Right atrium auricular region (tissue), 2 donors: ENCODE measurements at places on chromosomes 7 and 10. TPM values are rescaled to one million over a fixed set of nuclear protein-coding genes. Genes with fewer than 3 reads are reported as not detected.

- no peaks in the 10 kb centered on the region for H3K36me3 ChIP-seq
- no peaks in the 10 kb centered on the region for H3K4me1 ChIP-seq
- no peak for DNase-seq
- no peak overlapping the region for H3K4me3 ChIP-seq
Measured at GRCh38 chr10:17185873-17186272, 15.6 kb downstream of the TRDMT1 start.

DNA sequence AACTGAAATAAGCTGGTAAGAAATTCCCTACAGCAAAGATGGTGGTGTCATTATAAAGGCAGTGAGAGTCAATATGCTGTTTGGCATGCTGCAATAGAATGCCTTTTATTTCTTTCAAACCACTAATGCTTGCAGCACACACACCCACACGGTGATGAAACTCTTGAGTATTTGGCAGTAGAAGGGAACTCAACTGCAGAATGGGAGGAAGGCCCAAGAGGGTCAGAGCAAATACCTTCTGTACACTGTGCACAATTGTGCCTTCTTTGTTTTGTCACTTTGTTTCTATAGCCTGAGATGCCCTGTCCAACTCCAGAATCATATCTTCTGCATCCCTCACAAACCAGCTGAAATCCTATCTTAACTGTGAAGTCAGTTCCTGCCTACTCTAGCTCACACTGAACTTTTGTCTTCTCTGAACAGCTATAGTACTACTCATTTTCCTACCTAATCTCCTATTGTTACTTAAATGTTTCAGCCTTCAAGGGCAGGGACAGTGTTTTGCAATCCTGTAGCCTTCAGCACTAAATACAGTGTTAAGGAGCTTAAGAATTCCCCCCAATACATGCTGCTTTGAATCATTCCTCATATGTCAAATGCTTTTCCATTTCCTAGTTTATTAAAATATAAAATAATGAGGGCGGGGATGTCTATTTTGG, 22.2 kb downstream of the MMS19 start:
- no peak overlapping the region for H3K4me3 ChIP-seq
- no peak overlapping the region for H3K27ac ChIP-seq
- H3K27me3 ChIP-seq: no peaks in the 10 kb centered on the region
- peak; percentile 16 for DNase-seq

OPN4 gene
- total RNA-seq: 0.19 TPM

GPNMB gene
- 74.4 TPM for total RNA-seq

DNA sequence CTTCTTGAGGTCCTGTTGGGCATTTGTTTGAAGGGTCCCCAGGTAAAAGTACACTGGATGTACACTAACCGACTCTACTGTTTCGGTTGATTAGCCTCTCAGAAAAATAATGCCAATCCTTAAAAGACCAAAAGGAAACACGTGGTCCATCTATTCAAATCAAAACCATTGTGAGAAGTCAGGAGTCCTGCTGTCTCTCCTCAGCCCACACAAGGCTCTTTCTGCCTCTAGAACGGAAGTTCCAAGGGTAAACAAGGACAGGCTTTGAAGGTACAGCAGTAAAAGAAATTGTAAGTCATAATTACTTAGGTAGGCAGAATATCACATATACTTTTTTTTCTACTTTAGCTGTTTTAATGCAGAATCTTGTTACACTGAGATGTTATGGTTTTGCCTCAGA, 71.7 kb upstream of the TPK1 start:
- no peak overlapping the region for H3K27ac ChIP-seq
- H3K27me3 ChIP-seq: no peaks in the 10 kb centered on the region
- H3K36me3 ChIP-seq: no peaks in the 10 kb centered on the region

DNA sequence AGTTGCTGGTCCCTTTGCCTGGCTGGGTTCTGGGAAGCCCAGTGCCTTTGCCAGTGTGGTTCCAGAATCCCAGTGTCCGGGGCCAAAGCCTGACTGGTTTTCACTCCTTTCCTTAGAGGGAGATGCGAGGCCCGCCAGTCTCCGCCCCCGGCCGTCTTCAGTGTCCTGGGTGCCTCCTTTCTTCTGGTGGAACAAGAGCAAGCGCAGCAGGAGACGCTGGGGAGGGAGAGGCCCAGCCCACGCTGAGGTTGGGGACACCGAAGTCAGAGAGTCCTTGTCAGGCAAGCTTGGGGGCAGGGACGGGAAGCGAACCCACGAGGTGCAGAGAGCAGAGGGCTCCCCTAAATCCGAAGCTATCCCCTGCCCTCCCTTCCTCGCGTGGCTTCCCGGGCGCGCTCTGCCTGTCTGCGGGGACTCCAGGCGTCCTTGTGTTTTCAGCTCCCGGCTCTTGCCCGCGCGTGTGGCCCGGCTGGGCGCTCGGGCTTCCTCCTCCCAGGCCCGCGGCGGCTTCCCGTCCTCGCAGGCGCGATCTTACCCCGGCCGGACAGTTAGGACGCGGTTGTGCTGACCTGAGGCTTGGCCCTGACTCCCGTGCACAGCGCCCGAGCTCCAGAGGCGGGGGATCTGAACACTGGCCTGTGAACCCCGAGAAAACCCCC, 60.6 kb upstream of the UBE3C start:
- H3K27me3 ChIP-seq: no peaks in the 10 kb centered on the region
- no peak overlapping the region for H3K27ac ChIP-seq
- DNase-seq: no peak

DNA sequence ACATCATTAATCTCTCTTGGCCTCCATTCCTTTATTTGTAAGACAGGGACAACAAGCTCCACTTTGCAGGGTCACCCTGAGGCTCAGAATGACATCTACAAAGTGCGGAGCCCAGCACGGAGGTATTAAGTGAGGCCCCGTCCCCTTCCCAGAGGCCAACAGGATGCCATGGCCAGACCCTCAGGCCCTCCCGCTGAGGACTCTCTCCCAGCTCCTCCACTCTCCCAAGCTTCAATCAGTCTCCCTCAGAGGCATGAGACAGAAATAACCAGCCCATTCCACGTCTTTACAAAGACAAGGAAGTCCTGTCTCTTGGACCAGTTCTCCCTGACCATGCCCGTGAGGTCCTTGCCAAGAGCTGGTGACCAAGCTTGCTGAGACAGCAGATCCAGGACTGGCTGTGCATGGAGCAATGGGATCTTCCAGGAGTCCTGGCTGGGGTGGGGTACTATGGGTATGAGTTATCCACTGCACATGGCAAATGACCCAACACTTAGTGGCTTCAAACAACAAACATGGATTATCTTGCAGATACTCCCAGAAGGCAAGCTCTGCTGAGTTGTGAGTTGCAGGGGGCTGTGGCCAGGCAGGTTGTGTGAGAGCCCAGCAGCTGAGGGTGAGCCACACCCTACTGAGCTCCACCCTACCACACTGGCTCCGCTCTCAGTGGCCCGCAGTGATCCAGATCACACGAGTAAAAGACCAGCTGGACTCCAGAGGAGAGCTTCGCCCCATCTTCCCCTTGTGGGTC, 4.3 kb upstream of the PPIF start:
- H3K27ac ChIP-seq: no peak overlapping the region
- H3K4me1 ChIP-seq: peaks cover 13% of the 10 kb centered on the region
- no peaks in the 10 kb centered on the region for H3K27me3 ChIP-seq
- no peak for DNase-seq
- H3K36me3 ChIP-seq: no peaks in the 10 kb centered on the region

- H3K4me1 ChIP-seq: no peaks in the 10 kb centered on the region
- no peaks in the 10 kb centered on the region for H3K36me3 ChIP-seq
- peak overlapping the region; percentile 51 for H3K27ac ChIP-seq
- no peak overlapping the region for H3K4me3 ChIP-seq
- no peaks in the 10 kb centered on the region for H3K27me3 ChIP-seq
Measured at GRCh38 chr10:10663622-10664021, 354.1 kb upstream of the CELF2 start.

ANKRD16 gene
- total RNA-seq: 1.9 TPM

- H3K27me3 ChIP-seq: no peaks in the 10 kb centered on the region
- no peak for DNase-seq
- H3K36me3 ChIP-seq: peaks cover 33% of the 10 kb centered on the region
Measured at GRCh38 chr7:42939457-42940240, 7.5 kb downstream of the MRPL32 start.

GRCh38 chr10:91909117-91909677, at the start of gene FGFBP3:
TSS of gene FGFBP3 (minus strand) at chr10:91909486. CDS start at chr10:91908969, 517 bp downstream.
- H3K27me3 ChIP-seq: no peaks in the 10 kb centered on the region
- H3K4me1 ChIP-seq: peaks cover 20% of the 10 kb centered on the region
- peak within 1 kb of the TSS; percentile 74 for H3K27ac ChIP-seq
- H3K4me3 ChIP-seq: peak within 1 kb of the TSS; percentile 81

PRKAR2B gene
- 30.4 TPM for total RNA-seq

DNA sequence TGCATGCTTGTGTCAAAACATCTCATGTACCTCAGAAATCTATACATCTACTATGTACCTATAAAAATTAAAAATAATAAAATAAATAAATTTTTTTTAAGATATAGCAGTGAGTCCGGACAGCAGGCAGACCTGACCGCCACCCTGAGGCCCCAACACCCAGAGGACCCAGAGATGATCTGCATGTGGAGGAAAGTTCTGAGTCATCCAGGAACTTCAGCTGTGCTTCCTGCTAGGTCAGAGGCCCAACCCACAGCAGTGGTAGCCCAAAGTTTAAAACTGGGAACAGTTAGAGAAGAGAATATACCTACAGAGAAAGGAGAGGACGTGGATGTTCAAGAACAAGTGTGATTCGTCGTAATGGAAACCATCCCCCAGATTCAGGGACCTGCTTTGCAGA, 683.7 kb upstream of the NRP1 start:
- no peak for DNase-seq
- no peaks in the 10 kb centered on the region for H3K4me1 ChIP-seq

AMPH gene
- total RNA-seq: 5.3 TPM

GRCh38 chr10:11564741-11565140, 46.7 kb downstream of the USP6NL start:
- H3K27me3 ChIP-seq: no peaks in the 10 kb centered on the region
- H3K27ac ChIP-seq: no peak overlapping the region
- no peak for DNase-seq
- H3K4me1 ChIP-seq: peaks cover 6% of the 10 kb centered on the region

GRCh38 chr7:108667216-108667615, 97.5 kb downstream of the DNAJB9 start:
- H3K4me1 ChIP-seq: no peaks in the 10 kb centered on the region
- no peak for DNase-seq
- H3K4me3 ChIP-seq: no peak overlapping the region
- no peak overlapping the region for H3K27ac ChIP-seq

DNA sequence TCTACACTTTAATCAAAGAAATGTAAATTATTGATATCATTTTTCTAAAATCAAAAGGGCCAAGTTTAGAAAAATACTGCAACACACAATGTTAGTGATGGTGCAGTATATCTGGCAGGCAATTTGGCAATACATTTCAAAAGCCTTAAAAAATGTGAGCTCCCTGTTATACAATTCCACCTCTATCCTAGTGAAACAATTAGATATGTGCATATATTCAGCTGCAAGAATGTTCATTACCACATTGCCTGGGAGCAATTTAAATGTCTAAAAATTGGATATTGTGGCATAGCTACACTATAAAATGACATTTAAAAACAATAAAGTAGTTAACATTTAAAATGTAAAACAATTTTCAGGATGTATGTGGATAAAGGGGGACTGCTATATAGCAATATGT, 10.1 kb upstream of the ERVW-1 start:
- no peak for DNase-seq
- H3K4me1 ChIP-seq: no peaks in the 10 kb centered on the region
- H3K27ac ChIP-seq: no peak overlapping the region
- peaks cover 31% of the 10 kb centered on the region for H3K36me3 ChIP-seq
- no peaks in the 10 kb centered on the region for H3K27me3 ChIP-seq

DNA sequence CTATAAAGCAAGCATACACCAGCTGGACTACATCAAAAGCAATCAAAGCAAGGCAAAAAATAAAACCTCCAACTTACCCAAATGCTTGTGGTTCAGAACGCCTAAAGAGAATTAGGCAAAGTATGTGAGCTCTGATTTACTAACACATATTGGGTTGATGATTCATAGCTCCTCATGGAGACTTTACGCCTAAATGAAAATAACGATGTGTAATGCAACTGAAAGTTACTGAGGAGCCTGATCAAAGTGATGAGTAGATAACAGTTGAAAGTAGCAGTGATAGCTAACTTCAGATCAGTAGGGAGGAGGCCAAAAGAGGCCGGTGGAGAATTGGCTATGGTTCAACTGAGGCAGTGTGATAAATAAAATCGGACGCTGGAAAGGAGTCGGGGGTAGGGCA, 85.0 kb downstream of the MPP7 start:
- no peak for DNase-seq
- H3K27ac ChIP-seq: no peak overlapping the region
- H3K4me1 ChIP-seq: no peaks in the 10 kb centered on the region
- no peaks in the 10 kb centered on the region for H3K27me3 ChIP-seq
- no peak overlapping the region for H3K4me3 ChIP-seq

ANKRD61 gene
- total RNA-seq: not detected

DNA sequence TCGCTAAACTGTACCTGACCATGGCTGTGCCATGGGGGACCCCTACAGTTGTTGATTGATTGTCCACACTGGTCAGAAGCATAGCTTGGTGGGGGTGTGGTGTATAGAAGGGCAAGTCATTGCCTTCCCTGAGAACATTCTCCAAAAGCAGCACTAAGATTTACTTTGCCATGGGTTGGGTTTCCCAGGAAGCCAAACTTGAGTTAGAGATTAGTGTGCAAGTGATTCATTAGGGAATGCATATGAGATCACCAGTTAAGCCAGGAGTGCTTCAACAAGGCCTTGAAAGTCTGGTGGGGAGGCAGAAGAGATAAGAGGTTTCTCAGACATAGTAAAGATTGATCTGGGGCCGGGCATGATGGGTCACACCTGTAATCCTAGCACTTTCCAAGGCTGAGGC, 21.4 kb upstream of the TPST1 start:
- no peaks in the 10 kb centered on the region for H3K4me1 ChIP-seq
- no peak for DNase-seq
- H3K4me3 ChIP-seq: no peak overlapping the region
- H3K36me3 ChIP-seq: no peaks in the 10 kb centered on the region
- H3K27me3 ChIP-seq: no peaks in the 10 kb centered on the region
- no peak overlapping the region for H3K27ac ChIP-seq

GHRHR gene
- total RNA-seq: not detected

- H3K4me1 ChIP-seq: peaks cover 82% of the 10 kb centered on the region
- H3K27ac ChIP-seq: peak overlapping the region; percentile 89
- no peaks in the 10 kb centered on the region for H3K36me3 ChIP-seq
Measured at GRCh38 chr10:119251315-119251708, 43.9 kb downstream of the GRK5 start.

DNA sequence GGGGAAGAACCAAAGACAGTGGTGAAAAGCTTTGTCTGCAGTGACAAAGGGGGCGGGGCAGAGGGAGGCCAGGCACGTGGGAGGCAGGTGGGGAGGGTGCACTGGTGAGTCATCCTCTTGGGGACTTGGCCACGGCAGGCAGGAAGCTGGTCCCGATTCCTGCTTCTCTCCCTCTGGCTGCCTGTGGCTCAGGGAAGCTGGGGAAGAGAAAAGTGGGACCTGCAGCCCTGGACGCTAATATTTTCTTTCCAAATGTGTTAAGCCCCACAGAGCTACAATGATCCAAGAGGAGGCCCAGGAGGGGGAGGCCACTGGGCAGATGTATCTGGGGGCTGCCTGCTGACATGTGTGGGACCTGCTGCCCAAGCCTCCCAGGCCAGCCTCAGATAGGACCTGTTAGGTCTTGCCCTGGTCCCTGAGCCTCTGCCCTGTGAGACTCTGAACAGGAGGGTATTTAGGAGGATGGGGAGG, 231.8 kb downstream of the KCNMA1 start:
- no peak for DNase-seq
- H3K4me1 ChIP-seq: no peaks in the 10 kb centered on the region
- H3K27me3 ChIP-seq: no peaks in the 10 kb centered on the region
- H3K4me3 ChIP-seq: no peak overlapping the region

CCDC3 gene
- total RNA-seq: 14.9 TPM

- H3K27ac ChIP-seq: no peak overlapping the region
- no peak overlapping the region for H3K4me3 ChIP-seq
- H3K36me3 ChIP-seq: no peaks in the 10 kb centered on the region
- no peak for DNase-seq
- H3K4me1 ChIP-seq: no peaks in the 10 kb centered on the region
Measured at GRCh38 chr7:112858838-112859237, 68.6 kb upstream of the TMEM168 start.

UTF1 gene
- total RNA-seq: not detected
